ENCODE measurements at places on chromosomes 11 and 22. TPM values are rescaled to one million over a fixed set of nuclear protein-coding genes. Genes with fewer than 3 reads are reported as not detected.

Gene FIBP
- polyA plus RNA-seq: 87.4 TPM

DNA sequence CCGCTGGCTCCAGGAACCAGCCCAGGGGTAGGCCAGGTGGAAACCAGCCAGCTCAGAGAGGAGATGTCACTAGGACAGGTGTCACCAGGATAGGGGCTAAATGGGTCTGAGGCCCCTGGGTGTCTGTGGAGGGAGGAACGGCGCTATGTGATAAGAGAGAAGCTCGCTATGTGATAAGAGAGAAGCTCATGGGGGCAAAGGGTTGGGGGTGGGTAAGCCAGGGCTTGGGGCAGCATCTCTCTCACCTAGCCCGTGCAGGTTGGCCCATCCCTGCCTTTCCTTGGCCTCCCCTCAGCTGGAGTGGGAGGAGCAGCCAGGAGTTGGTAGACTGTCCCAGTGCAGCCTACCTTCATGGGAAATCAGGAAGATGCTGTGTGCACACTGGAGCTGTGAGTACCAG is 26.5 kb upstream of the SUSD2 start:
- no peak for DNase-seq

- DNase-seq: no peak
Measured at GRCh38 chr11:123145220-123145619, 49.8 kb downstream of the CLMP start.

DNA sequence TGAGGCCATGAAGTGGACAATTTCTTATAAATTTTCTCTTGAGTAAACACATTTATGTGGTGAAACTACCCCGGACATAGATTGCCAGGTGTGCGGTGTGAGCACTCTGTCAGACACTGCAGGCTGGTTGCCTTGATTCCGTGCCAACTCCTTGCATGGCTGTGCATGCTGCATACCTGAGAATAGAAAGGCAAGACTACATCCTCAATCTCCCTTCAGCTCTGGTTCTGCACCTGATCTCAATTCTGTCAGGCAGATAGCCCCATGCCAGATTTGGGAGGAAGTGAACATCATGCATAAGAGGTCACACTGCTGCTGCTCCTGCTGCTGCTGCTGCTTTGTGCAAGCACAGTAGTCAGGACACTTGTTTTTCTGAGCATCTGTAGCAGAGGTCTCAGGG is 42.5 kb upstream of the DEUP1 start:
- no peak for DNase-seq

DNA sequence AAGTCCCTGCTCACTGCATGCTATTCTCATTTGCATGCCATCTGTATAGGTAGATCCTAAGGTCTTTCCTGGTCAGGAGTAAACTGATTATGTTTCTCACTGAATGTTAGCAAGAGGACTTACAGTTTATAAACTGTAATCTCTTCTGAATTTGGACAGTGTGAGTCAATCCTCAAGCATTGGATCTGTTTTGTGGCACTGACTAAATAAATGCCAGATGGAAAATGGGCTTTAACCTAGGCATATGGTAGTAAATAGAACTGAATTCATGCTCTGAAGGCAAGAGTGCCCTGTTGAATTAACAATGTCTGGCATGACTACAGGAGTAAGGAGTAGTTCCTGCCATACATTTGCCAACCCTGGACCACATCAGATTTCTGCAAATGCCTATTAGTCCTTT is 11.4 kb downstream of the FAM181B start:
- no peak for DNase-seq

- DNase-seq: no peak
Measured at GRCh38 chr11:95877291-95877690, 46.6 kb downstream of the MTMR2 start.

GRCh38 chr11:60987577-60988277 is 16.2 kb downstream of the CD6 start:
- DNase-seq: no peak

All from right lung (tissue), 10 donors.